ENCODE measurements at places on chromosomes 12 and 14.

GRCh38 chr12:49501895-49502294, 36.9 kb upstream of the KCNH3 start:
- DNase-seq = no peak

- DNase-seq = peak; percentile 78
Measured at GRCh38 chr12:569803-570434, 93.3 kb downstream of the NINJ2 start.

- no peak for DNase-seq
Measured at GRCh38 chr12:31536672-31537071, 54.3 kb downstream of the DENND5B start.

DNA sequence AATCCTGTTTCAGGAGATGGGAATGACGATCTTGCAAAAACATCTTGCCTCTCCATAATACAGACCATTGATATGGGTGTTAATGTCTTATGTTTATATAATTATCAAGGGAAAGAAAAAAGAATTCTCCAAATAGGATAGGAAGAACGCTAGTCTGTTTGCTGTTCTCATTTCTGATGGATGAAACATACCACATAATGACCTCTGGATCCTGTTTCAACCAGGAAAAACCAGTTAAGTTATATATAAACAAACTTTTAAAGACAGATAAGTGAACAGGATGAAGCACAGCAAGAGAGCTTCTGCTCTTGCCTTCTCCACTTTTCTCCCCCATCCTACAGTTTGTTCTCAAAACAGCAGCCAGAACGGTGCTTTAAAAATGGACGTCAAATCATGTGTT, 27.8 kb downstream of the COQ6 start:
- no peak for DNase-seq
